ENCODE measurements at places on chromosomes 1 and 21. TPM values are rescaled to one million over a fixed set of nuclear protein-coding genes. Genes with fewer than 3 reads are reported as not detected.

SEMA6C gene
- 2.5 TPM for polyA plus RNA-seq

KCNQ4 gene
- not detected for polyA plus RNA-seq

SLC25A34 gene
- 0.15 TPM for polyA plus RNA-seq

FAM72C gene
- polyA plus RNA-seq: 1.3 TPM

CXADR gene
- polyA plus RNA-seq: 36.9 TPM
